HEK293T (cell line): ENCODE measurements at places on chromosomes 6 and 20.

DNA sequence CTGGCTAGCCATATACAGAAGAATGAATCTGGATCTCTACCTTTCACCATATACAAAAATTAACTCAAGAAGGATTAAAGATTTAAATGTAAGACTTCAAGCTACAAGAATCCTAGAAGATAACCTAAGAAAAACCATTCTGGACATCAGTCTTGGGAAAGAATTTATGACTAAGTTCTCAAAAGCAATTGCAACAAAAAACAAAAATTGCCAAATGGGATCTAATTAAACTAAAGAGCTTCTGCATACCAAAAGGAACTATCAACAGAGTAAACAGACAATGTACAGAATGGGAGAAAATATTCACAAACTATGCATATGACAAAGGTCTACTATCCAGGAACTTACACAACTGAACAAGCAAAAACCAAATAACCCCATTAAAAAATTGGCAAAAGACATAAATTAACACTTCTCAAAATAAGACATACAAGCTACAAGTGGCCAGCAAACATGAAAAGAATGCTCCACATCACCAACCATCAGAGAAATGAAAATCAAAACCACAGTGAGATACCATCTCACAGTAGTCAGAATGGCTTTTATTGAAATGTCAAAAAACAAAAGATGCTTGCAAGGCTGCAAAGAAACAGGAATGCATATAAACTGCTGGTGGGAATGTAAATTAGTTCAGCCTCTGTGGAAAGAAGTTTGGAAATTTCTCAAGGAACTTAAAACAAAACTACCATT lies 66.8 kb upstream of the RSPO3 start:
- no peak for DNase-seq

DNA sequence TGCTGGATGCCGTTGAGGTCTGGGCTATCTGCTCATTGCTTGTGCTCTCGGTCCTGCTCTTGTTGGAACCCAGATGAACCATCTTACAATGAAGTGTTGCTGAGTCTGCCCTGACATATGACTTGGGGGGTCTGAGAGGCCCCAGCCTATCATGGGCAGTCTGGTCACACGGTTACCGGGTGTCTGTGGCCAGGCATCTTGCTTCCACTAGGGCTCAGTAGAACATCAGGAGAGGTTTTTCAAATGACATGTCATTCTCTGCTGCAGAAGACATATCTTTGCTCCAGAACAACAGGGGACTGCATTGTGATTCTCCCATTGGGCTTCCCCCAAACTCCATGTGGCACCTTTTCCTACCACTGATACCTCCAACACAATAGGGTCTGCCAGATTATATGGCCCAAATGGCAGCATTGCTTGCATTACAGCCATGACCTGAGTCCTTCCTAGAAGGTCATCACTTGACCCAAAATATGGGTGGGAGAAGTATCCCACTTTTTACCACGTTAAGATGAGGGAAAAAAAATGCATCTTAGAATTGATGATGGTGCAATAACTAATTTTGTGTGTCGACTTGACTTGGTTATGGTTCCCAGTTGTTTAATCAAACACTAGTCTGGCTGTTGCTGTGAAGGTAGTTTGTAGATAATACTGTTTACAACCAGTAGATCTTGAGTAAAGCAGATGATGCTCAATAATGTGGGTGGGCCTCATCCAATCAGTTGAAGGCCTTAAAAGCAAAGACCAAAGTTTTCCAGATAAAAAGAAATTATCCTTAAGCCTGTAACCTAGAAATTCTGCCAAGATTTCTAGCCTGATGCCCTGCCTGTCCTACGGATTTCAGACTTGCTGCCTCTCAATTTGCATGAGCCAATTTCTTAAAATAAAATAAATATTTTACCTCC lies 241.0 kb downstream of the QKI start:
- DNase-seq = no peak

GRCh38 chr6:153698637-153699036 lies 340.4 kb upstream of the OPRM1 start:
- DNase-seq = no peak

DNA sequence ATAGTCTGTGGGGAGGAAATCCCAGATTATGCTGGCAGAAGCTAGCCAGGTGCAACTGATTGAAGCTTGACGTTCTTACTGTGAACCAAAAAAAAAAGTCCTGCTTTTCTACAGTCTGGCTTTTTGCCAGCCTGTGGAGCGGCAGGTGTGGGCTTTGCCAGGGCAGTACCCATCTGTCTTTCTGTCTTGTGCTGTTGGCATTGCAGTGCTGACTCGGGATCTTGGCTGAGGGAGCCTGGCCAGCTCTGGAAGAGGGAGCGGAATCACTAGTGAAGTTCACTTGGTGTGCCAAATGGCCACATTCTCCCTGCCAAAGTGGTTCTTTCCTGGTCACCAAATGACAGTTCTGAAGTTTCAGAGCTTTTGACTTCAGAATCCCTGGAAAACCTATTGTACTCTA lies 5.0 kb downstream of the KIF3B start:
- no peak for DNase-seq

GRCh38 chr6:81696524-81696923 lies 56.0 kb downstream of the TENT5A start:
- DNase-seq = no peak

DNA sequence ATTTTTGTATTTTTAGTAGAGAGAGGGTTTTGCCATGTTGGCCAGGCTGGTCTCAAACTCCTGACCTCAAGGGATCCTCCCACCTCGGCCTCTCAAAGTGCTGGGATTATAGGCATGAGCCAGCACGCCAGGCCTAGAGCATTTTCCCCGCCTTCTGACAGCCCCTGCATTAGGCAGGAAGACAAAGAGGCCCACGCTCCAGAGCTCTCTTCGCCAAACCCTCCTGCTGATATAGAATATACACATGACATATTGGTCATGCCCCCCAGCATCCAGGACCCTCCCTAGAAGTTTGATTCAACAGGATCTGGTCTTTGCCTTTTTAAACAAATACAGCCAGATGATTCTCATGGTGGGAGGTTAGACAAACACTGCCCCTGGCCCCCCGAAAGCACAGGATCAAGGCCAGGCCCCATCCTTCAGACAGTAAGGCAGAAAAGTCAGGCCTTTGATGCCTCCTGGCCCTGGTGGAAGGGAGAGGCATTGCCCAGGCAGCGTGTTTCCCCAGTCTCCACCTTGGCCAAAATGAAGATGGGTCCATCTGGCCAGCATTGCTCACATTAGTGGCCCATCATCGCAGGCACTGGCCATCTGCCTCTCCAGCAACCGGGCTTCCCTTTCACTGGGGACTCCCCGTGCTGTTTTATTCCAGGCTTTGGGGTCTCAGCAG lies 4.4 kb downstream of the SULF2 start:
- no peak for DNase-seq
